ENCODE measurements at places on chromosomes 5 and 9.
A peak's percentile ranks its signal among the peaks of the same experiment; 100 is the strongest.

GRCh38 chr9:70940605-70941004 is 180.8 kb downstream of the TRPM3 start:
- no peak for DNase-seq

- no peak for DNase-seq
Measured at GRCh38 chr5:17217493-17218352, at the start of gene BASP1. TSS of gene BASP1 (plus strand) at chr5:17217631. CDS start at chr5:17275217, 57,586 bp downstream.

- no peak for DNase-seq
Measured at GRCh38 chr5:56838409-56839039, 23.2 kb downstream of the MAP3K1 start.

DNA sequence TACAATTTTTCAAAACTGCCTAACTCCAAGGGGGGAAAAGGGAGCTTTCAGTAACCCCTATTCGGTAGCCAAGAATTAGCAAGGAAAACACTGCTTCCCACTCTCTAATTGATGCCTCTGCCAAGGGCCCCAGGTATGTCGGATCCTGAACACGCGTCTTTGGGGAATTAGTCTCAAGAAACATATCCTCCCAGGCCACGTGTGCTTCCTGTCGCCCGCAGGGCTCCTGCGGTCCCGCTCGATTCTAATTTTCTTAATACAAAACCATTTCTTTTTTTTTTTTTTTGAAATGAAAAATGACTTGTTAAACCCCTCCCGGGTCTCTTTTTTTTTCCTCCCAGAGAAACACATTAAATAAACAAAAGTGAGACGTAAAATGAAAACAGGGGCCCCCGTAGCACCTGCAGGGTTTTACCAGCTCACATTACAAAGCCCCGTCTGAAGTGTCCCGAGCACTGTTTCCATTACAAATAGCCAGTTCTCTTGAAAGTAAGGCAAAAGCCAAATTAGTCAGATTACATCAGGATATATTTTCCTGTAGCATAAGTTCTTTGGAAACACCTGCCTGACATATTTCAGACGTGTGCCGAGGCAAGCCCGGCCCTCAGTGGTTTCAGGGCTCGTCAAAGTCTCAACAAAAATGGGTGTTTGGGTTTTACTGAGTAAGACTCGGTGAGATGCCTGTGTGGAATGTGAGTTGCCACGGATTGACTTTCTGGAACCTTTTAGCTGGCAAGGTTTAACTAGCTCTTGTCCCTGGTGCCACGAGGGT is 21.5 kb downstream of the SMIM23 start:
- DNase-seq, result no peak

- no peak for DNase-seq
Measured at GRCh38 chr5:115309751-115310370, 13.4 kb upstream of the CCDC112 start.

GRCh38 chr9:79242489-79242888 is 329.3 kb upstream of the TLE4 start:
- DNase-seq, result no peak

GRCh38 chr9:127788337-127789011 is 2.6 kb downstream of the CDK9 start:
- peak; percentile 38 for DNase-seq

- DNase-seq, result no peak
Measured at GRCh38 chr9:72888067-72888466, 64.8 kb downstream of the ALDH1A1 start.

GRCh38 chr9:129402371-129402739 is 218.5 kb downstream of the C9orf50 start:
- no peak for DNase-seq

DNA sequence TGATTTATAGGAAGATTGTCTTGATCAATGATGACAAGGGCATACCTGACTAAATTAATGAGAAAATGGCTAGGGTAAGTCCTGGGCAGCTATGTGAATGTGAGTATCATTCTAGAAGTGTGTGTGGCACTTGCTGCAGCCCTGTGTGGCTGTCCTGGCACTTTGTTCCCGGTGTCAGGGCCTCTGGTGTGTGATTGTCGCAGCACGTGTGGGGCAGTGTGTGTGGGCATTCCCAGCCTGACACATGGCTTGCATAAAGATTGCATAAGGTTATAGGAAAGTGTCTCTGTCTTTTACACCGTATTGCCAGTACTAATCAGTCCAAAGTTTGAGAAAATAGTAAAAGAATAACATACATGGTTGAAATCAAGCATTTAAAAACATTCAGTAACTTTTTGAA is 74.4 kb downstream of the TRIO start:
- DNase-seq, result no peak
